Activated CD4-positive, alpha-beta T cell treated with anti-CD3 and anti-CD28 coated beads, Interleukin-2, amount 50 U/mL, for 16 hours (primary cell): ENCODE measurements at places on chromosomes 16 and 17.

GRCh38 chr16:68664297-68664696, 19.2 kb downstream of the CDH3 start:
- DNase-seq: no peak

DNA sequence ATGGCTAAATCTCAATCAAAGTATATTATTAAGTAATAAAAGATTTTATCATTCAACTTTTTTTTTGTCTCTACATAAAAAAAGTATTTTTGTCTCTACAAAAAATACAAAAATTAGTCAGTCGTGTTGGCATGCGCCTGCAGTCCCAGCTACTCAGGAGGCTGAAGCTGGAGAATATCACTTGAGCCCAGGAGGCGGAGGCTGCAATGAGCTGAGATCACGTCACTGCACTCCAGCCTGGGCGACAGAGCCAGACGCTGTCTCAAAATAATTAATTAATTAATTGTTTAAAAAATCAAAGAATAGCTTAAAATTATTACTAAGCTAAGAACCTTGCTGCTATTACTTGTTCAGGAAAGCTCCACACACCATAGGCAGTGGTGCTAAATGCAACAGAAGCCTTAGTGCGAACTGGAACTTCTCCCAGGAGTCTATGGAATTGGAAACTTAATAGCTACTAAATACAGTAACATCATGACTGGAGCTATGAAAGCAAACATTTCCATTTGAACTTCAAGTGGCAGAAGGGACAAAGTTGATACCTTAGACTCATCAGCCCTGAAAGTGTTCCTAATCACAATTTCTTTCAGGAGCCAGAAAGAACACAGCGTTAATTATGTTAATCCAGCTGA, 22.6 kb downstream of the ADCY9 start:
- no peak for DNase-seq

DNA sequence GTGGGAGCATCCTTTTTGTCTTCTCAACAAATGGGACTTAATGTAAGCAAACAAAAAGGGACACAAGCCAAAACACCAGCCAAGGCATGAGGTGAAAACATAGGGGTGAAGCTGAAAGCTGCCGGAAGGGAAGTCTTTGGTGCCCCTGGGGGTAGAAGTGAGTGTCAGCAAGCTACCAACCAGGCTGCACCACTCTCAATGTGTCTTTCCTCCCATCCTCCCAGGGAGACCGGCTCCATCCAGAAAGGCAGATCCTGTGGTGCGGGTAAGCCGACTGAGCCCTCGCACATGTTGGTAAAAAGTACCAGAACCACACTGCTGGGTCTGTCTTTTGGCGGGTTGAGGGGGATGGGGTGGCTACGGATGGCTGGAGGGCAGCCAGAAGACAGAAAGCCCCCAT, 52.0 kb upstream of the SREBF1 start:
- no peak for DNase-seq

- DNase-seq: peak; percentile 93
Observed at GRCh38 chr17:35244341-35245195, 1.7 kb downstream of the SLFN5 start.

- DNase-seq: no peak
Observed at GRCh38 chr16:29835926-29836325, 15.7 kb downstream of the MVP start.

DNA sequence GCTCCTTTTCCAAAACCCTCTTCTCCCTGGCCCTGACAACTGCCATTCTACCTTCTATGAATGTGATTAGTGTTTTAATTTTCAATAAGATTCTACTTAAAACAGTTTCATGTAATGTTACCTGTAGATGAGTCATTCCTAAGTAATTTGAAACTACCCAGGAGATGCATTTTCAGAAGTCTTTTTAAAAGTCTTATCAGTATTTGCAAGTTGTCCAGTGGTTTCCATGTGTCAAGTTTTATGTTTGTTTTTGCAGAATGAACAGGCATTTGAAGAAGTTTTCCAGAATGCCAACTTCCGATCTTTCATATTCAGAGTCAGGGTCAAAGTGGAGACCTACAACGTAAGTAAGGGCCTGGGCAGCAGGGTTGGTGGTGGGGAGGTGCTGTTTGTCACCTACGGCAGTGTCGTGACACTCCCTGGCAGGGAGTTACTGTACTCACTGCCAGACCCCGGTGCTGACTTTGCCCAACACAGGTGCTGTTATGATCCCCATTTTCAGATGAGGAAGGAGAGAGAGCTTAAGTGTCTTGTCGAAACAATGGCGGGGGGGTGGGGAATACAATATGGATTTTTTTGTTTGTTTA, 65.0 kb downstream of the RPA1 start:
- DNase-seq: no peak

DNA sequence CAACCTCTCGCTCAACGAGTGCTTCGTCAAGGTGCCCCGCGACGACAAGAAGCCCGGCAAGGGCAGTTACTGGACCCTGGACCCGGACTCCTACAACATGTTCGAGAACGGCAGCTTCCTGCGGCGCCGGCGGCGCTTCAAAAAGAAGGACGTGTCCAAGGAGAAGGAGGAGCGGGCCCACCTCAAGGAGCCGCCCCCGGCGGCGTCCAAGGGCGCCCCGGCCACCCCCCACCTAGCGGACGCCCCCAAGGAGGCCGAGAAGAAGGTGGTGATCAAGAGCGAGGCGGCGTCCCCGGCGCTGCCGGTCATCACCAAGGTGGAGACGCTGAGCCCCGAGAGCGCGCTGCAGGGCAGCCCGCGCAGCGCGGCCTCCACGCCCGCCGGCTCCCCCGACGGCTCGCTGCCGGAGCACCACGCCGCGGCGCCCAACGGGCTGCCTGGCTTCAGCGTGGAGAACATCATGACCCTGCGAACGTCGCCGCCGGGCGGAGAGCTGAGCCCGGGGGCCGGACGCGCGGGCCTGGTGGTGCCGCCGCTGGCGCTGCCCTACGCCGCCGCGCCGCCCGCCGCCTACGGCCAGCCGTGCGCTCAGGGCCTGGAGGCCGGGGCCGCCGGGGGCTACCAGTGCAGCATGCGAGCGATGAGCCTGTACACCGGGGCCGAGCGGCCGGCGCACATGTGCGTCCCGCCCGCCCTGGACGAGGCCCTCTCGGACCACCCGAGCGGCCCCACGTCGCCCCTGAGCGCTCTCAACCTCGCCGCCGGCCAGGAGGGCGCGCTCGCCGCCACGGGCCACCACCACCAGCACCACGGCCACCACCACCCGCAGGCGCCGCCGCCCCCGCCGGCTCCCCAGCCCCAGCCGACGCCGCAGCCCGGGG, 1.3 kb downstream of the FOXC2 start:
- DNase-seq: no peak

- DNase-seq: no peak
Observed at GRCh38 chr17:70683936-70684335, 514.6 kb downstream of the KCNJ2 start.

GRCh38 chr17:63525190-63525946, 2.2 kb downstream of the KCNH6 start:
- DNase-seq: no peak

DNA sequence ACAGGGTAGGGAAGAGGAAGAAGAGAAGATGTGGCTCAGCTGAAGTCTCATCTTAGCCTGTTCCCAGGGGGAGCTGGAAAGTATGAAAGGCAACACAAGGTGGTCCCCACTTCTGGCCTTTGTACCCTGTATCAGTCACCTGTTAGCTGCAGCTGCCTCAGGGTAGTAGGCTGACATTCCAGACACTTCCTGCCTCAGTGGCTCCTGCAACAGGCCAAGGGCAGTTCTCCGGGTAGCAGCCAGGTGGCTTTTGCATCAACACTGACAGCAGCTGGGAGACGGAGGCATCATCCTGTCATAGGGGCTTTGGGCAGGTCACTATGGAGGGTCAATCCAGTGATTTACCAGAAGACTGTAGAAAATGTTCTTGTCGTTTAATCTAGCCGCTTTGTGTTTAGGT, 124.0 kb downstream of the RGS9 start:
- no peak for DNase-seq

GRCh38 chr16:60818465-60818864, 1217.8 kb downstream of the CDH8 start:
- DNase-seq: no peak

DNA sequence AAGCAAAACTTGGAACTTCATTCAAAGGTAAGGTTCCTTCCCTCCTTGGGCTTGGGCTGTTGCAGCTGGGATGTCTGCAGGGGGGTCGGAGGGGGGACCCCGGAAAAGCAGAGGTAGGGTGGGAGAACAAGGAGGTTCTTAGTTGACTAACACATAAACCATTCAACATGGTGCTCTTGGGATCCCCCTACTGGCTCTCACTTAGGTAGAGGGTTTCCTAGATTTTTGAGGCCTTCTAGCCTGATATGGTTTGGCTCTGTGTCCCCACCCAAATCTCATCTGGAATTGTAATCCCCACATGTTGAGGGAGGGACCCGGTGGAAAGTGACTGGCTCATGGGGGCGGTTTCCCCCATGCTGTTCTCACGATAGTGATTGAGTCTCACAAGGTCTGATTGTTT, 93.9 kb downstream of the RGS9 start:
- DNase-seq: no peak

DNA sequence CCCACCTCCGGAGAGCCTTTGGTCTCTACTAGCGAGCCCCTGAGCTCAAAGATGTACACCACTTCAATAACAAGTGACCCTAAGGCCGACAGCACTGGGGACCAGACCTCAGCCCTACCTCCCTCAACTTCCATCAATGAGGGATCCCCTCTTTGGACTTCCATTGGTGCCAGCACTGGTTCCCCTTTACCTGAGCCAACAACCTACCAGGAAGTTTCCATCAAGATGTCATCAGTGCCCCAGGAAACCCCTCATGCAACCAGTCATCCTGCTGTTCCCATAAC, 702 bp downstream of the SPN start:
- DNase-seq: peak; percentile 30

DNA sequence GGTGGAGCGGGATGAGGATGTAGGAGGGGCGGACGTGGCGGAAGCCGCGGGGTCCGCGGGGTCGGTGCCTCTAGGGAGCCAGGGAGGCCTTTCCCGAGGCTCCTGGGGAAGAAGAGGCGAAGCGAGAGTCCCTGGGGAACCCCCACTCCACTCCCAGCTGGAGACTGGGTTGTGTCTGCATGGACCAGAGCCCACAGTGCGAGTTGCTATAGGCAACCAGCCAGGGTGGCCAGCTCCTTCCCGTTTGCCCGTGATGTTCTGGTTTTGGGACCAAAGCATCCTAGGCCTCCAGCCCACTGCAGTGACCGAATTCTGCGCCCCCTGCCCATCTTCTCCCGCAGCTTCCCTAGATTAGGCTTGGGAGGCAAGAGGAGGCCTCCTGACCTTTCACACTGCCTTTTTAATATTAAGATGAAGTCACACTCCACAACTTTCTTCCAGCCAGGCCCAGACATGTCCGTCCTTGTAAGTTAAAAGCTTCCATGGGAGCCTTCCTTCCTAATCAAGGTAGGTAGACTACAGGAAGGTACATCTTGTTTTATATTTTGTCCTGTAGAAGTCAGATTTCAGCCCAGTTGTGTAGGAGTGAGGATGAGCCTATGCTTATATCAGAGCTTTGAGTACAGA, 469 bp downstream of the AMZ2 start:
- no peak for DNase-seq

DNA sequence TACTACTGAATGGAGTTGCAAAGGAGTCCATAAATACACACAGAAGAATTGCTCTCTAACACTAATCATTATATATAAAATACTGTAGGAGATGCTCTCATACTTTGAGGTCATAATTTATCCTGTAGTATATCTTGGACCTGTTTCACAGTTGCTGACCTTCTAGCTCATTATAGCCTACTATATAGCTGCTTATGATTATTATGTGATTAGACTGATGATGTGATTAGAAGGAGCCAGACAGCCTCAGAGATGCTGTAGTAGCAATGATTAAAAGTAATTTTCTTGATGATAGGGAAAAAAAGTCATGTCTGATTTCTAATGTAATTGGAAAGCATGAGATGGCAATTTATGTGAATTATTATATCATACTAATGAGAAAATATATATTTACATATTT, 455.7 kb downstream of the CNTNAP4 start:
- DNase-seq: no peak
